ENCODE measurements at places on chromosomes 5 and 9. TPM values are rescaled to one million over a fixed set of nuclear protein-coding genes. Genes with fewer than 3 reads are reported as not detected.

The SELENOP gene
- 213 TPM for total RNA-seq

The IFNA2 gene
- not detected for total RNA-seq

The PIP5KL1 gene
- total RNA-seq, result 0.85 TPM

The WWC1 gene
- total RNA-seq, result 2.2 TPM

The TMEFF1 gene
- total RNA-seq, result not detected

The ANXA2R gene
- 0.82 TPM for total RNA-seq

The GDF9 gene
- 0.52 TPM for total RNA-seq

The UBE2B gene
- 246 TPM for total RNA-seq

The KCTD16 gene
- 0.08 TPM for total RNA-seq

The MRNIP gene
- 13.1 TPM for total RNA-seq

Measured in left ventricle myocardium inferior (tissue), 1 donor.